ENCODE measurements at places on chromosomes 2 and 18. TPM values are rescaled to one million over a fixed set of nuclear protein-coding genes. Genes with fewer than 3 reads are reported as not detected.

The PAPOLG gene
- 10.9 TPM for total RNA-seq

The APOB gene
- not detected for total RNA-seq

The SERPINB2 gene
- total RNA-seq, result 6.1 TPM

The DLX2 gene
- total RNA-seq, result 2.8 TPM

The CDKL4 gene
- total RNA-seq, result not detected

The CPO gene
- total RNA-seq, result not detected

The PLEK gene
- total RNA-seq, result not detected

The SCYGR4 gene
- total RNA-seq, result not detected

The GRHL1 gene
- total RNA-seq, result 0.38 TPM

The FAM161A gene
- 0.76 TPM for total RNA-seq

The TWIST2 gene
- total RNA-seq, result 467 TPM

The AFTPH gene
- 26.2 TPM for total RNA-seq

The LHCGR gene
- total RNA-seq, result not detected

The CLEC4F gene
- total RNA-seq, result not detected

The CELF4 gene
- not detected for total RNA-seq

The ACTG2 gene
- total RNA-seq, result not detected

The CHRND gene
- total RNA-seq, result not detected

The LIMS2 gene
- total RNA-seq, result 3.8 TPM

The SKA1 gene
- 5.6 TPM for total RNA-seq

All from GM23248 (cell line).